Neural progenitor cell (in vitro differentiated cells): ENCODE measurements at places on chromosomes 11 and 22.

- DNase-seq, result no peak
Measured at GRCh38 chr22:39220890-39221850, 23.6 kb downstream of the PDGFB start.

- peak; percentile 54 for DNase-seq
Measured at GRCh38 chr11:12675951-12676711, 1.9 kb downstream of the TEAD1 start.

DNA sequence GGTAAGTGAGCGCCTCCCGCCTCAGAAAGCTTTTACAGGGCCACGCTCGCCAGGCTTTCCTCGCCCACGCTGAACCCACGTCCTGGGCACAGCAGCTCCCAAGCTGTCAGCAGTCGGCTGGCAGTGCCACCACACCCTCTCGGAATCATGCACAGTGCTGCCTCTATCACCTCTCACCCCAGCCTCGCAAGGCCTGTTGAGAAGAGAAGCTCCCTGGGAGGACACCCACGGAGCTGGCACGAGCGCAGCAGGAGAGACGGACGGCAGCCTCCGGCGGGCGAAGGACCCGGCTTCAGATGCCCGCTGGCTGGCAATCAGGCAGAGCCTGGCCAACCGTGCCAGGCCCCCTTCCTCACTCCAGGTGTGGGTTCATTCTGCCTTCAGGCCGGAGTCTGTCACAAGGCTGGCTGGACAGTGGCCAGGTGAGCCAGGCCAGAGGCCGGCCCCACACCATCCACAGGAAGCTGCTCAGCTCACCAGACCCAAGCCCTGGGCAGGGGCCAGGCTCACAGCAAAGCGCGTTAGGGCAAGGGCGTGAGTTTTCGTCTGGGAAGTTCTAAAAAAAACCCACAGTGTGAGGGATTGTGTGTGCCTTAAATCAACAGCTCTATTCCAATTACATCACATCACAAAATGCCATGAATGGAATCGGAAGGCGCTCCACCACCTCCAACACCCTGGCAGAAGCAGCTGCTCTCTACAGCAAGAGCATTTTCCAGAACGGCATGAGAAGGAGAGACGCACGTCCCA, 33.2 kb downstream of the TOLLIP start:
- DNase-seq, result no peak

GRCh38 chr11:47355283-47356128, 3.0 kb upstream of the MYBPC3 start:
- peak; percentile 96 for DNase-seq

GRCh38 chr22:37148742-37149665, 712 bp downstream of the IL2RB start:
- no peak for DNase-seq

DNA sequence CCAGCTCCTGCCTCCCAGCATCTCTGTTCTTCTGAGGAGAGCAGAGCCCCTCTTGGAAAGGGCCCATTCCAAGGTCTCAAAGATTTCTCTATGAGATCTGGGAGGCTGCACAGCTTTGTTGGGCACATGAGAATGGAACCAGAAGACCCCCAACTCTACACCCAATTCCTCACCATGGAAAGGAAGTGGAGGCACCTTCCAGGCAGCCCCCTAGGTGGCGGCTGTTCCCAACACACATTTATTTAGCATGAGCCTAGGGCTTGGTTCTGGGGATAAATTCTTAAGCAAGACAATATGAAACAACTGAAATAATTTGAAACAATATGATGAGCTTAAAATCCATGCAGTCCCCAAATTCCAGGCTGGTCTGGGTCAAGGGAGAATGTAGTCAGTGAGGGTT, 100.4 kb downstream of the TIMP3 start:
- DNase-seq, result no peak

DNA sequence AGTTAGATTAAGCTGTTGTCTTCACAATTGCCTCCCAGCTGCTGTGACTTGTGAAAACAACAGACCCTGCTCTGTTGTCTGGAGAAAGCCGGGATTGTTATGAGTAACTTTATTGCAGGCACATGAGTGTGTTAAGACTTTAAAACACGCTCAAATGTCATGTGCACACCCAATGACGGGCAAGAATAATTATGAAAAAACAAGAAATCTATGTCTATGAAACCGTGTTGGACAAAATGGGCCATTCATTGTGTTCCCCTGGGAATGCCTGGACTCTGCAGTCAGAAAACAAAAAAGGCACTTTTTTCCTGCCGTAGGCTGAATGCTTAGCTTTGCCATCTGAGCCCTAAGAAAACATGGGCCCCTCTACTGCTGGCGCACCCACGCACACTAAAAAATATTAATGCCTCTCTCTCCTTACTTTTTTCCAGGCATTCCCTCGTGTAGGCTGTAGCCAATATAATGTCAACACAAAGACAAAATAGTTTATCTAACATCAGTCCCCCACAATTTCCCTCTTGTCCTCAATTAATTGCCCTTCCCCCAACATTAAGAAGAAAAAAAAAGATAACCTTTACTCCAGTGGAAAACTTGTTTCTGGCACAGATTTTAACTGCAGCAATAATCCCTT, 207.9 kb downstream of the SOX6 start:
- peak; percentile 55 for DNase-seq
